Karpas-422 (cell line): ENCODE measurements at places on chromosomes 2 and 18.

GRCh38 chr2:181446985-181447384 lies 10.2 kb upstream of the ITGA4 start:
- DNase-seq: no peak

GRCh38 chr2:102391565-102391964 lies 31.4 kb upstream of the IL18RAP start:
- no peak for DNase-seq

DNA sequence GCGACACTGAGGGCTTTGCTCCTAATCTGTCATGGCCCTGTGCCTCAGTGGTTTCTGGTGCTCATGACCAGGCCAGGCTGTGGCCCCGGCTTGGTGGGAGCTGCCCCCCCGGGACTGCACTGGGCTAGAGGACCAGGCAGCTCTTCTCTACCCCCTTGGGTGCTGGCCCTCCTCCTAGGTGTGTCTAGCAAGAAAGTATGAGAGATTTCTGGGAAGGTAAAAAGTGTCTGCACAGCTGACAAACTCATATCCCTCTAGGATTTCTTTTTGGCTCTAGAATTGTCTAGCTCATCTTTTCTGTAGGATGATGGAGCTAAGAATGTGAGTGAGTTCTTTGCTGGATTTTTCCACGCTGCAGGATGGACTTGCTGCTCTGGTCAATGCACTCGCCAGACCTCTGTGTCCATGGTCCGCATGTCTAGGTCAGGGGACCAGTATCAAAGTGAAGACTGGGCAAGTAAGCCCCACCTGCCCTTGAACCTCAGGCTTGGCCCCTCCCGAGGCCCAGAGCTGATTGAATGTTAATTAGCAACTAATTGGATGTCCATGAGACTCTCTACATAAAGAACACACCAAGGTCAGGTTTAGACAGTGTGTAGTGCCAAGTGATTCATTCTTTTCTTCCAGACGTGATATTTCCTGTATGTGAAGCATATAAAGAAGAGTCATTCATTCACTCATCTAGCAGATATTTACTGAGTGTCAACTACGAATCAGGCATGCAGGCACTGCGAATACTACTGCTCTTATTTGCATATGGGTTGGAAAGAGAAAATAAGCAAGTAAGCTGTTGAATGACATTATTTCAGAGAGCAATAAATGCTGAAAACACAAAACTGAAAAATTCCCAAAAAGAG lies 15.6 kb upstream of the PSD4 start:
- no peak for DNase-seq

GRCh38 chr18:63619661-63620060 lies 24.4 kb downstream of the SERPINB4 start:
- DNase-seq: no peak

DNA sequence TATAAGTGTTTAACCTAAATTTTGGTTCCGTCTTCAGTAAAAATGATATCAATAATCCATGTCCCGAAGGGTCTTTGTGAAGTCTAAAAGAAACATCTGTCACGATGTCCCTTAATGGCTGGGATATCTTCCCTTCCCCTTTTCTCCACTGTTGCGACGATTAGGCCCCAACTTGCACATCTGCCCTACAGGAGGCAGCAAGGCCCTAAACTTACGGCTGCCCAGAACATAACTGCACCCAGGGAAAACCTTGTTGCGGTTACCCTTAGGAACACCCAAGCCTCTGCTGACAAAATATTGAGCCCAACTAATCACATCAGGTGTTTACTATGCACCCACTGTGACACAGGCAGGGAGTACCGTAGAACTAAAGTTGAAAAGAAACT lies 1.3 kb upstream of the SMAD2 start:
- DNase-seq: peak; percentile 86
